Muscle of leg (tissue), 16 donors: ENCODE measurements at places on chromosomes 2 and 18. TPM values are rescaled to one million over a fixed set of nuclear protein-coding genes. Genes with fewer than 3 reads are reported as not detected.
A peak's percentile ranks its signal among the peaks of the same experiment; 100 is the strongest.

GRCh38 chr2:46297546-46298271, 502 bp downstream of the EPAS1 start:
- H3K36me3 ChIP-seq, result no peaks in the 10 kb centered on the region
- peak overlapping the region; percentile 76 for H3K27ac ChIP-seq
- H3K27me3 ChIP-seq, result peaks cover 74% of the 10 kb centered on the region

GRCh38 chr2:226943862-226944620, 108.2 kb downstream of the RHBDD1 start:
- H3K27ac ChIP-seq, result no peak overlapping the region
- no peak overlapping the region for H3K4me3 ChIP-seq
- no peaks in the 10 kb centered on the region for H3K27me3 ChIP-seq
- H3K4me1 ChIP-seq, result no peaks in the 10 kb centered on the region
- no peak for DNase-seq

DNA sequence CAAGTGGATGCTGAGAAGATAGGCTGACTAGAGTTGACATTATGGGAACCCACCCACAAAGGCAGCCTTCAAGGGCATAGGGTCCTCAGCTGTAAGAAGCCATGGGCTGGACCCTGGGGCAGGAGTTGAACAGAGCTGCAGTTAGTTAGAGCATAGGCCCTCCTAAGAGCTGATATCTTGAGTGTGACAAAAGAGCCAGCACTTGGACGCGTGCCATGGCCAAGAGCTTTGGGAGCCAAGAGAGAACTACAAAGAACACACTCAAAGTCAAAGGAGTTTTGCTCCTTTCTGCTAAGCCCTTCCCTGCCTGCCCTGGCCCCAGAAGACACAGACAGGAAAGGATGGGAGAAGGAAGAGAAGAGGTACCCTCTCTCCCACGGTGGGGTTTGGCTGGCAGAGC, 29.9 kb upstream of the AGAP1 start:
- no peaks in the 10 kb centered on the region for H3K27me3 ChIP-seq
- no peak overlapping the region for H3K4me3 ChIP-seq
- peak; percentile 14 for DNase-seq
- no peaks in the 10 kb centered on the region for H3K36me3 ChIP-seq
- peaks cover 1% of the 10 kb centered on the region for H3K4me1 ChIP-seq

GRCh38 chr2:11930211-11930761, 183.9 kb downstream of the LPIN1 start:
- no peaks in the 10 kb centered on the region for H3K27me3 ChIP-seq
- peaks cover 8% of the 10 kb centered on the region for H3K4me1 ChIP-seq
- no peaks in the 10 kb centered on the region for H3K36me3 ChIP-seq
- H3K4me3 ChIP-seq, result no peak overlapping the region
- peak; percentile 36 for DNase-seq

DNA sequence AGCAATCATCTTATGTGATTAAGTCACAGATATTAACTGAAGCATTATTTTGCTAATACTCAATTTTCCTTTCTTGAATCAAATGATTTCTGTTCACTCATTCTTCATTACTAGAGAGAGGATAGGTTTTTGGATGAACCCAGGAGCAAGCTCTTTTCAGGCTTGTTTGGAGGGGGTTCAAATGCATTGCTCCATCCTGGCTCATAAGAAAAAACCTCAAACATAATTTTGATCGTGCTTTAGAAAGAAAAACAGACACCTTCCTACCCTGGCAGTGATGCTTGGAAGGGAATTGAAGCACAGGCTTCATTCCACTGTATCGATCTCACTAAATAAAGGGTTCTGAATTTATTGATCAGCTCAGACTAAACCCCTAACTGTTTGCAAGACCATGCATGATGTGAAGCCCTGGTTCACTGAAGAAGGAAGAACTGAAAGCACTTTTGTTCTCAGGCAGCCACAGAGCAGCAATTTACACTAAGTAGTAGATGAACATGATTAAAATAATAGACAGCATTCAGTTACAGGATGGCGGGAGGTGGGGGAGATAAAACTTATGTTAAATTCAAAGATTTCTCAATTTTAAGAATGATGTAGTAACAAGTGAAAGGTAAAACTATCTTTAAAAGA, 53.4 kb downstream of the CDH2 start:
- no peak overlapping the region for H3K4me3 ChIP-seq
- no peak for DNase-seq
- H3K36me3 ChIP-seq, result no peaks in the 10 kb centered on the region
- H3K4me1 ChIP-seq, result no peaks in the 10 kb centered on the region
- H3K27me3 ChIP-seq, result no peaks in the 10 kb centered on the region

GRCh38 chr2:232885264-232885961, 15.3 kb downstream of the SNORC start:
- no peak for DNase-seq
- H3K4me3 ChIP-seq, result no peak overlapping the region
- H3K27me3 ChIP-seq, result peaks cover 6% of the 10 kb centered on the region
- no peaks in the 10 kb centered on the region for H3K4me1 ChIP-seq
- no peaks in the 10 kb centered on the region for H3K36me3 ChIP-seq

DNA sequence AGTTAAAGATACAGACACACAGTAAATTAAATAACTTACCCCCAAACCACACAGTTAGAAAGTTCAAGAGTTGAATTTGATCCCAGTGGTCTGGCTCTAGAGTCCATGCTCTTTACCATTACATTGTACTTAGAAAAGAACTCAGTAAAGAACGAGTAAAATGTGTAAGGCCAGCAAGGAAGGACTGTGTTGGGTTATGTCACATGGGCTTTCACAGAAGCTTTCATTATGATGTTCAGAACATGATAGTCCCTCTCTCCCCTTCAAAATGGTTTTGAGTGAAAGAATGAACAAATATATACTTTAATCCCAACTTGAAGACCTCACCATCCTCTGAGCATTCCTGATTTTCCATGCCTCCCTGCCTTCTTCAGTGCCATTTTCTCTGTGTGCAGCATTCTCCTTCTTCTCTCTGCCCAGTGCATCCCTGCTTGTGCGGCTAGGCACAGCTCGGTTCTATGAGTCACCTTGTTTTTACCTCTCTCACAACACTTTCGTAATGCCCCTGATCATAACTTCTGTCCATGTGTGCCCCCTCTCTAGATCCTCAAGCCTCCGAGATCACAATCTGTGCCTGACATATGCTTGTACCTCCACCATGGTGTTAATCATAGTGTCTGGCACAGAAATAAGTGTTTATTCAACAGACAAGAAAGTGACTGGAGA, 22.0 kb downstream of the RASGRP3 start:
- H3K27ac ChIP-seq, result no peak overlapping the region
- H3K27me3 ChIP-seq, result no peaks in the 10 kb centered on the region
- no peaks in the 10 kb centered on the region for H3K36me3 ChIP-seq

DNA sequence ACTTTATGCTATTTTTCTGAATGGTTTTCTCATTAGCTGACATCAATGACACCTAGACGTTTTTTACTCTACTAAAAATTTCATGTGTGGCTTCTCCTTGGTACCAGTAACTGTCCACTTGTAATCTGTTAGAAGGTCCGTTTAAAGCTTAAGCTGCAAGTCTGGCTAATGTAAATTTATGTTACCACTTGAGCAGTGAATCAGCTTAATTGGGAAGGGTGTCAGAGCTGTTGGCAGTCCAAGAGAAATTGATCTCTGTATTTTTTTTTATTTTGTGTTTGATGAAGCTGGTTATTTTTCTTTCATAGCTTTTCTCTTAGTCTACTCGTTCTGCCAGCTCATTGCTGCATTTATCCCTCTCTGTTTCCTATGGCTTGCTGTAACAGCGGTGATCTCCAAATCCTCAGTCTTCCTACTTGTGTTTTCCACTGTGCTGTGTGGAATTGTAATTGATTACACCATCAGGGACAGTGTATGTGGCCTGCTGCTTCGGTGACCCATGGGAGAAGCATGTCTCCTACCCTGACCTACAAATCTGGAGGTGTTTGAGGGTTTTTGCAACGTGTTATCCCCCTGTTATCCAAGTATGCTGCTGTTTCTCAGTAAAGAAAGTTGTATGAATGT, 724.2 kb upstream of the REG3G start:
- H3K4me3 ChIP-seq, result no peak overlapping the region
- DNase-seq, result no peak
- H3K27ac ChIP-seq, result no peak overlapping the region
- no peaks in the 10 kb centered on the region for H3K4me1 ChIP-seq
- H3K36me3 ChIP-seq, result no peaks in the 10 kb centered on the region
- H3K27me3 ChIP-seq, result no peaks in the 10 kb centered on the region

- DNase-seq, result no peak
- no peaks in the 10 kb centered on the region for H3K4me1 ChIP-seq
- no peaks in the 10 kb centered on the region for H3K27me3 ChIP-seq
- H3K36me3 ChIP-seq, result no peaks in the 10 kb centered on the region
Observed at GRCh38 chr2:33069894-33070651, 123.3 kb downstream of the LTBP1 start.

DNA sequence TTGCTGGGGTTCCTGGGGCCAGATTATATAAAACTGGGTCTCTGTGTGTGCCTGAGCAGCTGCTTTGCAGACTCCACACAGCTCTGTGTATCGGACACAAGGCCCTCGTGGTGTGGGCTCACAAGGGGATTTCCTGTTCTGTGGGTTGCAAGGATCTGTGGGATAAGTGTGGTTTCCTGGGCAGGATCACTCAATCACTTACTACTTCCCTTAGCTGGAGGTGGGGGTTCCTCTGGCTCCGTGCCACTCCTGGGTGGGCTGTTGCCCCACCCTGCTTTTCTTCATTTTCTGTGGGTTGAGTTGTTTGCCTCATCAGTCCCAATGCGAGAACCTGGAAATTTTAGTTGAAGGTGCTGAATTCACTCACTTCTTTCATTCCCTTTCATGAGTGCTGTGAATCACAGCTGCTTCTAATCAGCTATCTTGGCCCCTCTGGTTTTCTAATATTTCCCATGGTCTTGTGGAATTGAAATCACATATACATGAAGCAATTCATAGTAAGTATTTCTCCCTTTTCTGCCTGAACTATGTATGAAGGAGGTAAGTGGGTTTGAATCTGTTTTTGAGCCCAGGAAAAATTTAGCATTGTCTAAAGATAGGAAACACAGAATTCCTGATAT, 196.3 kb downstream of the DCDC2C start:
- peak; percentile 69 for DNase-seq
- H3K36me3 ChIP-seq, result no peaks in the 10 kb centered on the region
- H3K4me3 ChIP-seq, result no peak overlapping the region
- H3K4me1 ChIP-seq, result peaks cover 12% of the 10 kb centered on the region

GRCh38 chr2:145010635-145011034, 490.7 kb upstream of the ZEB2 start:
- no peaks in the 10 kb centered on the region for H3K4me1 ChIP-seq
- no peaks in the 10 kb centered on the region for H3K36me3 ChIP-seq
- no peak overlapping the region for H3K27ac ChIP-seq
- DNase-seq, result no peak
- no peak overlapping the region for H3K4me3 ChIP-seq

- peak; percentile 94 for DNase-seq
- H3K4me1 ChIP-seq, result peaks cover 27% of the 10 kb centered on the region
- no peaks in the 10 kb centered on the region for H3K36me3 ChIP-seq
- peak overlapping the region; percentile 42 for H3K27ac ChIP-seq
- H3K4me3 ChIP-seq, result no peak overlapping the region
- H3K27me3 ChIP-seq, result no peaks in the 10 kb centered on the region
Observed at GRCh38 chr18:76102156-76102555, 392.9 kb downstream of the ZNF516 start.

- peaks cover 13% of the 10 kb centered on the region for H3K4me1 ChIP-seq
- no peaks in the 10 kb centered on the region for H3K27me3 ChIP-seq
- peak; percentile 77 for DNase-seq
- peak overlapping the region; percentile 44 for H3K27ac ChIP-seq
- no peak overlapping the region for H3K4me3 ChIP-seq
Observed at GRCh38 chr2:229419158-229419557, 148.1 kb upstream of the PID1 start.

- H3K36me3 ChIP-seq, result peaks cover 3% of the 10 kb centered on the region
- DNase-seq, result peak; percentile 76
- H3K27ac ChIP-seq, result peak overlapping the region; percentile 51
- H3K4me1 ChIP-seq, result peaks cover 61% of the 10 kb centered on the region
- H3K27me3 ChIP-seq, result peaks cover 15% of the 10 kb centered on the region
- peak overlapping the region; percentile 45 for H3K4me3 ChIP-seq
Observed at GRCh38 chr2:240437861-240438809, 2.7 kb downstream of the GPC1 start.

DNA sequence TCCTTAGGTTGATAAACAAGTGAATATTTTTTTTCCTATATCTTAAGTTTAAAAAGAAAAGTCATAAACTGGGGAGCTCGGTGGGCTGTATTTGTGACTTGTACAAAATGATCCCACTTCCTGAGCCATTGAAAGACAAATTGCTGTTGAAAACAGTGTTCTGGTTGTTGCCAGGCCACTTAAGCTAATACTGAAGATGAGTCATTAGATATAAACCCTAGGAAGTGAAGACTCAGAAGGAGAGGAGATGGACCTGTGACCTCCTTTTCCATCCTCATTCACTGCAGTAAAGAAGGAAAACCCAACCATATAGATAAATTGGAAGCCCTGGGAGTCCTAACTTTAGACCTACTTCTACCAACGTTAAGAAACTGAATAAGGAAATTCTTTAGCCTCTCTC, 46.2 kb upstream of the SERPINE2 start:
- no peak overlapping the region for H3K27ac ChIP-seq
- no peaks in the 10 kb centered on the region for H3K27me3 ChIP-seq
- H3K4me1 ChIP-seq, result no peaks in the 10 kb centered on the region
- no peak overlapping the region for H3K4me3 ChIP-seq
- H3K36me3 ChIP-seq, result no peaks in the 10 kb centered on the region

- no peaks in the 10 kb centered on the region for H3K27me3 ChIP-seq
- H3K4me3 ChIP-seq, result no peak overlapping the region
- H3K36me3 ChIP-seq, result no peaks in the 10 kb centered on the region
- no peak overlapping the region for H3K27ac ChIP-seq
- no peaks in the 10 kb centered on the region for H3K4me1 ChIP-seq
Observed at GRCh38 chr2:55986700-55987440, 63.3 kb upstream of the EFEMP1 start.

The STK36 gene
- 23.1 TPM for polyA plus RNA-seq

The C2orf78 gene
- not detected for polyA plus RNA-seq

The RAB3GAP1 gene
- 33.5 TPM for polyA plus RNA-seq

The NLRC4 gene
- 0.87 TPM for polyA plus RNA-seq

The GPAT2 gene
- 7.5 TPM for polyA plus RNA-seq

The C2orf15 gene
- polyA plus RNA-seq, result 0.64 TPM

The PDCD1 gene
- polyA plus RNA-seq, result not detected

The CDKL4 gene
- polyA plus RNA-seq, result 0.24 TPM

The LIPG gene
- 4.0 TPM for polyA plus RNA-seq

The ZRANB3 gene
- 6.0 TPM for polyA plus RNA-seq
